Neuronal stem cell (in vitro differentiated cells): ENCODE measurements at places on chromosomes 13 and 19.

GRCh38 chr19:30570194-30570593 is 198.0 kb downstream of the ZNF536 start:
- DNase-seq: no peak

DNA sequence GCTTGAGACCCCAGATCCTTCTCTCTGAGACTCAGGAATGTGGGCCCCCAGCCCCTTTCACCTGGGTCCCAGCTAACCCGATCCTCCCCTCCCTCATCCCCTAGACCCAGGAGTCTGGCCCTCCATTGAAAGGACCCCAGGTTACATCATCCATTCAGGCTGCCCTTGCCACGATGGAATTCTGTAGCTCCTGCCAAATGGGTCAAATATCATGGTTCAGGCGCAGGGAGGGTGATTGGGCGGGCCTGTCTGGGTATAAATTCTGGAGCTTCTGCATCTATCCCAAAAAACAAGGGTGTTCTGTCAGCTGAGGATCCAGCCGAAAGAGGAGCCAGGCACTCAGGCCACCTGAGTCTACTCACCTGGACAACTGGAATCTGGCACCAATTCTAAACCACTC is 463 bp downstream of the FGF21 start:
- DNase-seq: no peak

DNA sequence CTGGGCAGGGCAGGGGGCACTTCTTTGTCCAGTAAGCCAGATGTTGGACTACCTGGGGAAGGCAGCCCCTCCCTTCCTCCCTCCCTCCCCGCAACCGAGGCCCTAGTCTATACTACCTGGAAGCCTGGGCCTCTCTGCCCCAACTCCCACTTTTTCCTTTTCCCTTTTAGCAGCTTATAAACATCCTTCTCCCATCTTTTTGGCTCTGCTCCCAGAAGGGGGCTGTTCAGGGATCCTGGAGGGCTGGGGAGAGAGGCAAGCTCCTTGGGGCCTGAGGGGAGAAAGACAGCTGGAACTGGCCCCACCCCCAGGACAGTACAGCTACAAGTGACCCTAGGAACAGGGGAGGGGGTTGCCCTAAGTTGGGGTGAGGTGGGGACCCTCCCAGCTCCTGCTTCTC is 44.9 kb downstream of the LYL1 start:
- DNase-seq: no peak

DNA sequence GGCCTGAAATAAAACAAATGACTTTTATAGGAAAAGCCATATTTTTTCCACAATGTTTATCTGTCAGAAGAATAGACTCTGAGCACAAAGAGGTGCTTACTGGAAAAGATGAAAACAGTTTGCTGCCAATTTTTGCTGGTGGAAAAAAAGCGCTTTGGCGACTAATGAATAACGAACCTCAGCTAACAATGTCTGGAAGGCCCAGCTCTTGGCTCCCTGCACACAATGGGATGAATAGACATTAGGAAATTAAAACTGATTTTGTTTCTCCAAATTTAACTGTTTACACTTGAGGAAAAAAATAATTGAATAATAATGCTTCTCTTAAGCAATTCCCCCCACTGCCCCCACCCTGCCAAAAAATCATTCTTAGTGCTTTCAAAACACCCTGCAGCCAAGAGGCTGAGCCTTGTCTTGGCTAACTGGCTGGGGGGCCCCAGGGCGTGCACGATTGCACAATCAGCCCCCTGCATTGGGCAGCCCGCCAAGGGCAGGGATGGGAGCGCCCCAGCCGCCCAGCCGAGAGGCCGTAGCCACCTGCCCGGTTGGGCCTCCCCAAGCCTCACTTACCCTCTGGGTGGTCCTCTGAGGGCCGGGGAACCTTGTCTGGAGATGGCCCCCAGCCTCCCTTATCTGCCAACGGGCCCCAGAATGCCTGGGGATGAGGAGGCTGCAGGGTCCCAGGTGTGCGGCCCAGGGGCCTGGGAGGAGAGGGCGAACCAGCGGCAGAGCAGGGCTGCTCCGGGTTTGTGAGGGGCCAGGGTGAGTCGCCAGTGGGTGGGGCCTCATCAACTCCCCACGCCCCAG is 16.8 kb downstream of the CEBPG start:
- DNase-seq: no peak

DNA sequence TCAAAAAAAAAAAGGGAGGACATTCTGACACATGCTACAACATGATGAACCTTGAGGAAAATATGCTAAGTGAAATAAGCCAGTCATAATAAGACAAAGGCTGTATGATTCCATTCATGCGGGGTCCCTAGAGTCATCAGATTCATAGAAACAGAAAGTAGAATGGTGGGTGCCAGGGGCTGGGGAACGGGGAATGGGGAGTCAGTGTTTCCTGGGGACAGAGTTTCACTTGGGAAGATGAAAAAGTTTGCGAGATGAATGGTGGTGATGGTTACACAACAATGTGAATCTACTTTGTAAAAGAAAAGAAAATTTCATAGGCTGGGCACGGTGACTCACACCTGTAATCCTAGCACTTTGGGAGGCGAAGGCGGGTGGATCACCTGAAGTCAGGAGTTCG is 6.1 kb upstream of the CLEC4G start:
- no peak for DNase-seq

- DNase-seq: no peak
Measured at GRCh38 chr19:19049406-19049805, 14.4 kb upstream of the SLC25A42 start.

DNA sequence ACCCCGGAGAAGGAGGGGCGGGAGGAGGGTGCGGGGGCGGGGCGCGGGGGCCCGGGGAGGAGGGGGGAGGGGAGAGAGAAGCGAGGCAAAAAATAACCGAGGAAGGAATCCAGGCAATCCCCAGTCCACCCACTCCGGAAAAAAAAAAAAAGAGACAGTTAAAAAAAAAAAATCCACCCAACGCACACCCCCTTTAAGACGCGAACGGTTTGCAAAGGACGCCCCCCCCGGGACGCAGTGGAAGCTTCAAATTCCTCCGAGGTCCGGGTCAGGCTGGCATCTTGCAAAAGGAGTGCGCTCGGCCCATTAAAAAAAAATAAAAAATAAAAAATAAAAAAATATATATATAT is at the start of gene CACNA1A:
Gene CACNA1A (minus strand): TSS at position 9 of the 350 bp plus-strand sequence. CDS start 255 bp downstream, outside the sequence.
- DNase-seq: peak; percentile 43

- no peak for DNase-seq
Measured at GRCh38 chr13:73138638-73139491, 80.1 kb downstream of the KLF5 start.

DNA sequence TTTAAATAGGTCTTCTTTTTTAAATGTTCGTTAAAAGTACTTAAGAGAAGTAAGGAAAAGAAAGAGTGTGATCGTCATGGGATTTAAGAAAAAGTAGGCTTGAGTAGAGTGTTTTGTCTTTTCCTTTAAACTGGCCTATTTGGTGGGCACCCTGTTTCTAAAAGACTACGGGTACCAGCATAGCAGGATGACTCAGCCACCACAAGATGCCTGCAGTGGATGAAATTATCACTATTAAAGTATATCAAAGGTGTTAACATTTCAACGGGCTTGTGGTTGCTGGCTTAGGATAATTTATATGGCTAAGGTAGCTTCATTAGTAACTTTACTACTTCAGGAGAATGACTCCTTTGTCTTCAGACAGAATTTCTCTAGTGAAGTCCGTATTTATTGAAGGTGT is 112.6 kb downstream of the STARD13 start:
- DNase-seq: no peak

DNA sequence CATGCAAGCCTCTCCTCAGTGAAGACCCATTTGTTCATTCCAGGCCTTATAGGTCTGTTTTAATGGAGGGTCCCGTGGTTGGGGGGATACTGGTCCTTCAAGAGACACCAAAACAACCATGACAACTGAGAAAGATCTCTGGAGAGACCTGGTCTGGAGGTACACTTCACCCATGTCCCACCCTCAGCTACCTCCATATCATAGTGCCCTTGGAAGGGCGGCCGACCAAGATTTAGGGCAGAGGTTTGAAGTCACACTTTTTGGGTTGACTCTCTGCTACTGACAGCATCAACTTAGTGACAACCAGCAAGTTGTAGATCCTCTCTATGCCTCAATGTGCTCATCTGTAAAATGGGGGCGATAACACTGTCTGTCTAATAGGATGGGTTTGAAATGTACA is 177.3 kb downstream of the TSHZ3 start:
- no peak for DNase-seq

- DNase-seq: no peak
Measured at GRCh38 chr19:42553292-42554045, 25.2 kb upstream of the CEACAM1 start.

DNA sequence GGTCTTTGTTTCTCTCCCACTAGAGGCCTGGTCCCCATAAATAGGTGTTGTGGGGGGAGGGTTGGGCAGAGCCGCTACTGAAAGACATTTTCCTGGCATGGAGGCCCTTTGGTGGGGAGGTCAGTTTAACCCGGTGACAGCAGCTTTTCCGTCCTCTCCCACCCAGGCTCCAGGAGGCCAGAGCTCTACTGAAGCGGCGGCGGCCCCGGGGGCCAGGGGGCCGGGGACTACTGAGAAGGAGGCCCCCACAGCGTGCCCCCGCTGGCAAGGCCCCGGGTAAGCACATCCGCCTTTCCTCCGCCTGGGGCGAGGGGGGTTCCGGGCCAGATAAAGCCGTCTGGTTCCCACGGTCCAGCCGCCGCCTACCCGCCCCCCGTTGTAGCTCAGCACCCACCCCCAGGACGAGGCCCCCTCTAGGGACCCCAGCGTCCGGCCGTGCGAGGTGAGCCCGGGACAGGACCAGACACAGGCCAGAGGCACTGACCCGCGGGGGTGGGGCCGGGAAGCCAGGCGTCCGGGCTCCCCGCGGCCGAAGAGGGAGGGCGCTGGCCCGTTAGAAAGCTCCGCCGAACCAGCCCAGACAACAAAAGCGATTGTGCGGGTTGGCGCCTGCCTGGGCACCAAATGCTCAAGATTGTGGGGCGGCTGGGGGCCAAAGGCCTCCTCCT is 1.1 kb upstream of the LTBP4 start:
- DNase-seq: no peak

DNA sequence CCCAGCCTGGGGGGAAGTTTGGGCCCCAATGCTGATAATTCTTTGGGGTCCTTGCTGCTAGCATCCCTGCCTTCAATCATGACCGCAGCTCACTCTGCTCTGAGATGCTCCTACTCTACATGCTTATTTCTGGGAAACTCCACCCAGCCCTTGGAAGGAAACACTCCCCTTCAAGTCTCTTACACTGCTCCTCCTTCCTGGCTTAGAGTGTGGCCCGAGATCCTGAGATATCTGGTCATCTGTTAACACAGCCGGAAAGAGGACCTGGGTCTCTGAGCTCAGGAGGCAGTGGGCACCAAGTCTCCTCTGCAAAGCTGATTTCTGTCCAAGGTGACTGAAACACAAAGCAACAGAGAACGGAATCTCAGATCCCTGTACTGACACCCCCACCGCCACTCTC is 33.0 kb downstream of the CYP4F2 start:
- no peak for DNase-seq

- no peak for DNase-seq
Measured at GRCh38 chr13:86757236-86757978, 913.8 kb upstream of the SLITRK5 start.

DNA sequence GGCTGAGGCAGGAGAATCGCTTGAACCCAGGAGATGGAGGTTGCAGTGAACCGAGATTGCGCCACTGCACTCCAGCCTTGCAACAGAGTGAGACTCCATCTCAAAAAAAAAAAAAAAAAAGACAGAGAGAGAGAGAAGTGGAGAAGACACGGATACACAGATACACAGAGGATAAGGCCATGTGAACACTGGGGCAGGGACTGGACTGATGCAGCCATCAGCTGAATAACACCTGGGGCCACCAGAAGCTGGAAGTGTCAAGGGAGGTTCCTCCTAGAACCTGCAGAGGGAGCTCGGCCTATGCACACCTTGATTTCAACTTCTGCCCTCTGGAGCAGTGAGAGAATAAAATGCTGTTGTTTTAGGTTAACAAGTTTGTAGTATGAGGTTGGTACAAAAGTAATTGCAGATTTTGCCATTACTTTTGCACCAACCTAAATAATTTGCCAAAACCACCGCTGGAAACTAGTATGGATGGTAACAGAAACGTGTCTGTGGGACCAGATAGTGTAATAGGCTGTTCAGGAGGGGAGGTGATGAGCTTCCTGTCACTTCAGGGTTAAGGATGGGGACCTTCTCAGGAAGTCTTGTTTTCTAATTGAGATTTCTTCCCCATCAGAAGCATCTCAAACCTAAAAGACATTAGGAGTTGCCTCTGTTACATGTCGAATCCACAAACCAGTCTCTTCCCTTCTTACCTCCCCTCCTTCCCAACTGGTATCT is 36.4 kb upstream of the IGSF23 start:
- DNase-seq: no peak

GRCh38 chr19:39248806-39249205 is at the start of gene IFNL4:
IFNL4 (minus strand) TSS chr19:39248856.
- DNase-seq: no peak

DNA sequence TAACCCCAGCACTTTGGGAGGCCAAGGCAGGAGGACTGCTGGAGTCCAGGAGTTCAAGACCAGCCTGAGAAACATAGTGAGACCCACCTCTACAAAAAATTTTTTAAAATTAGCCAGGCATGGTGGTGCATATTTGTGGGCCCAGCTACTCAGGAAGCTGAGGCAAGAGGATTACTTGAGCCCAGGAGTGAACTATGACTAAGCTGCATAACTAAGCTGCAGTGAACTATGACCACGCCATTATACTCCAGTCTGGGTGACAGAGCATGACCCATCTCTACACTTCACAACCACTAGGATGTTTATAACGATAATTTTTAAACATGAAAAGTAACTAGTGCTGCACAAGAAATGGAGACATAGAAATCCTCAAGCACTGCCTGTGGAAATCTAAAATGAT is 352.7 kb upstream of the SGCG start:
- DNase-seq: no peak

DNA sequence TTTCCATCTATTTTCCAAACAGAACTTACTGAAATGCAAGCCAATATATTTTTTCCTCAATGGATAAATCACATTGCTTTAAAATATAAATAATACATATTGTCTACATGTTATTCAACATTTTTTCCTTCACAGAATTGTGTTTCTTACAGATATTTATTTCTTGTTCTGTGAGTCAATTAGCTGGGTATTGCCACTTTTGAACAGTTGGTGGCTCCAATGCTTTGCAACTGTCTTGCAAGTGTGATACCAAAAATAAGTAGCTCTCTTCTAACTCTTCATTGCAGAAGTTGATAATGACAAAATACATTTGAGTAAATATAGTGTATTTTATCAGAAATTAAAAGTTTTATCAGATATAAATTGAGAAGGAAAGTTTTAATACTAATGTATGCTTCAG is 17.1 kb upstream of the GPC5 start:
- DNase-seq: no peak

- DNase-seq: no peak
Measured at GRCh38 chr19:32816555-32817099, 52.9 kb downstream of the SLC7A9 start.

DNA sequence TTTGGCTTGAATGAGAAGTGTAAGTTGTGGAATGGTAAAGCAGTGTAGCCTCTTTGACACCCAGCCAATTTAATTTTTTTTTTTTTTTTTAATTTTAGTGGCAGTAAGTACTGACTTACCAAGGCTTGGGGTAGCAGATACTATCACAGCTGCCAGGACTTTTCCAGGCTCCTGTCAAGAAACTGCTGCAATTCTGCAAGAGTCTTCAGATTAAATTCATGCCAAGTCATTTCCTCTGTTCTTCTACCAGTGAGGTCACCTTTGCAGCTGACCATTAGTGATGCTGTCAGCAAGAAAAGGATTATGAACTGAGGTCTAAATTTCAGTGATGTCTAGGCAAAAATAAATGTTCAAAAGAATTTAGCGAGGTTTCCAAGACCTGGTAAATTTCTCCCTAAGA is 91.2 kb downstream of the GGACT start:
- DNase-seq: no peak

- peak; percentile 52 for DNase-seq
Measured at GRCh38 chr13:46831588-46832194, 34.7 kb upstream of the ESD start.

GRCh38 chr19:47013041-47013517 is 6.6 kb upstream of the NPAS1 start:
- DNase-seq: no peak
